Vagina (tissue), 2 donors: ENCODE measurements at places on chromosomes 4 and X.

- DNase-seq = no peak
Observed at GRCh38 chrX:140866446-140866845, 135.9 kb upstream of the SPANXB1 start.

GRCh38 chrX:96703816-96704215 lies 19.2 kb downstream of the DIAPH2 start:
- no peak for DNase-seq

GRCh38 chrX:25143596-25143995 lies 127.8 kb upstream of the ARX start:
- no peak for DNase-seq

- no peak for DNase-seq
Observed at GRCh38 chrX:15418041-15418706, 34.0 kb upstream of the VEGFD start.

DNA sequence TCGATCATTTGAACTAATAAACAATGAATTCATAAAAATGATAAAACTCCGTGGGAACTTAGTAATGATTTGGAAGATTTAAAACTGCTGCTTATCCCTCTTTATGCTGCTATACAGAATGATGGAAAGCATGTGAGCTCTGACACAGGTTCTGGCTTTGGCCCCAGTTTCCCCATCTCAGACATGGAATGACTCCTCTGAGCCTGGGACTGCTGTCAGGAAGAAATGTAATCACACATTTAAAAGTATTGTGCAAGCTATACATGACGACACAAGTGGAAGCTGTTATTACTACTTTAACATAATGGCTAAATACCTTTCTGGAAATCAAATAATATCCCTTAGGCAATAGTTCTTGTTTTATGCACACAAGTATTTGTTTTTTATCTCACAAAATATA lies 161.7 kb downstream of the DCHS2 start:
- DNase-seq = no peak

GRCh38 chr4:169220854-169221411 lies 49.8 kb downstream of the SH3RF1 start:
- no peak for DNase-seq

DNA sequence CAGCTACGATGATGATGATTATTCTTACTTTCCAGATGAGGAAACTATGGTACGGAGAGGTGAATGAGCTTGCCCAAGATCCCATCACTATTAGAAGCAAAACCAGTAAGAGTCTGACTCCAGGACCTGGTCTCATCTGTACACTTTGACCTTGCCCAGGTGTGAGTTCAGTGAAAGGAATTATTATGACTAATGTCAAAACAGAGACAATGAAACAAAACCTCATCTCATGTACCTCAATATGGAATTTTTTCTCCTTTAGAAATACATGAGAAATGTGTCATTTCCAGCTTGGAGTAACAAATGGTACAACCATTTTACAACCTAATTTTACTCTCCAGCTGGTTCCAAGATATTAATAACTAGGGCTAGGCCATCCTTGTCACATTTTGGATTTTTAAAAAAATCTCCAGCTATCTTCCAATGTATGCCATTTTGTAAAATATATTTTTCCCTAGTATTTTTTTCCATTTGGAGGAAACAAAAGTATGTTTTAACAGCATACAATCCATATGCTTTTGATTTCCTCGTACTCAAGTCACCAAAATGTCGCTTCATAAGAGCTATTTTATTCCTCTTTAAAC lies 213.8 kb downstream of the PTTG2 start:
- no peak for DNase-seq

- DNase-seq = no peak
Observed at GRCh38 chr4:85673540-85673939, 198.6 kb downstream of the ARHGAP24 start.

DNA sequence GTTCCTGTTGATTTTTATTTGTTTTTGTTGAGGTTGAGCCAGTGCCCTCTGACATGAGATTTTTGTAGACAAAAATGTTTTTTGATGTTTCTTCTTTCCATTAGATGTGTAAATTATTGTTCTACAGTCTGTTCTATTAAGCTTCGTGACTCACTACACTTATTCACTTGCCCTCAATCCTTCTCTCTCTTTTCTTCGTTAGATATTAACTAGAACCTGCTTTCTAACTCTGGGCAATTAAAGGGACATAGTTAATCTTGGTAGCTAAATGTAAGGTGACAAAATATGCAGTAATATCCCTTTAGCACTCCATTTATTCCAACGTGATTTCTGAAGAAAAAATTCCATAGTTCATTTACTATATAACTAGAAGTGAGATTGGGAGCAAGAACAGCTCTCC lies 333.9 kb downstream of the PDHA2 start:
- no peak for DNase-seq

DNA sequence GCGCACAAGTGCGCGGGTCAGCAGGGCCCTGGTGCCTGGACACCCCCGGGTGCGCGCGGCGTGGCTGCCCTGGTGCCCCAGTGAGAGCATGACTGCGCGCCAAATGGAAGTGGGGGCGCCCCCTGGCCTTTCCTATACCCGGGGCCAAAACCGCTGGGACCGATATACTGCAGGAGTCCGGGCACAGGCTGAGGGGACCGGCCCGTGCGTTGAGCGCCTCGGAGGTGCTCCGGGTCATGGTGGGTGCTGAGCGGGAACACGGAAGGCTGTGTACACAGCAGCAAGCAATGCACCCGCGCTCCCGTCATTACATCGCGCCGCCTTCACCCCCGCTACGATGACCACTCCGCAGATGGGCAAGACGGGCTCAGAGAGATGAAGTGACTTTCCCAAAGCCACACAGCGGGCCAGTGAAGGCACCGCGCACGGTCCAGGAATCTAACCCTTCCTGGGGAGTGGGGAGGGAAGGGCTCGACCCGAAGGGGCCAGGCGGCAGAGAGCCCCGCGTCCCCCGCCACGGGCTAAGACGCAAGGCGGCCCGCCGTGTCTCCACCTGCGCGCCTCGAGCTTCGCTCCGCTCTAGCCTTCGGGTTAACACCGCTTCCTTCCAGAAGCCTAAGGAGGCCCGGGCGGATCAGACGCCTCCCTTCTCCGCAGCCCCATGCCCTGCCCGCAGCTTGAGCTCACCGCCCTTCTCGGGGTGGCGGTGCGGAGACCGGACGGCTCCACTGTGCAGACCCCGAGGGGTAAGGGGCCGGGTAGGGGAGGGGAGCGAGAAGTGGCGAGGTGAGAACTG lies 11.3 kb downstream of the HMX1 start:
- DNase-seq = no peak

- no peak for DNase-seq
Observed at GRCh38 chr4:37066159-37066558, 178.4 kb upstream of the NWD2 start.

- DNase-seq = peak; percentile 5
Observed at GRCh38 chrX:960821-961220, 251.6 kb downstream of the CRLF2 start.

GRCh38 chrX:140065961-140066662 lies 100.8 kb upstream of the CXorf66 start:
- no peak for DNase-seq

GRCh38 chrX:24646745-24647182 lies 383 bp downstream of the PCYT1B start:
- DNase-seq = no peak

- DNase-seq = no peak
Observed at GRCh38 chr4:48134081-48134480, at the start of gene TXK. TSS of gene TXK (minus strand) at chr4:48134250. CDS start at chr4:48134170, 80 bp downstream.

DNA sequence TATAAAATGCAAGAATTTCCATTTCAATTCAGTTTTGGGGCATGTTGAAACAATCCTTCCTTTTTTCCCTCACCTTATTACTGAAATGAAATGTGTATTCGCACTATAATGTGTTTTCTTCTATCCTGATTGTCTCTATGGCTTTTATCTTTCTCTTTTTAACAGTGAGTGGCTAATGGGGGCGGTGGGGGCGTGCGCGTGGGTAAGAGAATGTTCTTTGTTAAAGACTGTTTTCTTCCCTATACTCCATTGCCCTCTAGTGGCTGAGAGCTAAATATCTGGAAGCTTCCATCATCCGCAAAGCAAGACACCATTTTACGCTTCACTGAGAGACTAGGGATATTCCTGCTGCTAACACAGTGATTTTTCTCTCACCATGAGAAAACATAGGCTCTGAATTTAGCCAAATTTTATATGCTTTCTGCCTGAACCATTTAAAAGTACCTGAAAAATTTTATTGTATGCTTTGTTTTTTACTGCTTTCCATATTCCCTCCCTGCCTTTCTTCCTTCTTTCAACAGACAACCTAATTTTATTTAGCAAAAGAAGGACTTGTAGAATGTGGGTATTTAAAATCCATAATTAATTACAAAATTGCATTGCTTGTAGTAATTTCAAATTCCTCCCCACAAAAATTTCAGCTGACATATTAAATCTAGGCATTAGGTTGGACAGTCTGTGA lies 194.0 kb downstream of the GASK1B start:
- DNase-seq = no peak

DNA sequence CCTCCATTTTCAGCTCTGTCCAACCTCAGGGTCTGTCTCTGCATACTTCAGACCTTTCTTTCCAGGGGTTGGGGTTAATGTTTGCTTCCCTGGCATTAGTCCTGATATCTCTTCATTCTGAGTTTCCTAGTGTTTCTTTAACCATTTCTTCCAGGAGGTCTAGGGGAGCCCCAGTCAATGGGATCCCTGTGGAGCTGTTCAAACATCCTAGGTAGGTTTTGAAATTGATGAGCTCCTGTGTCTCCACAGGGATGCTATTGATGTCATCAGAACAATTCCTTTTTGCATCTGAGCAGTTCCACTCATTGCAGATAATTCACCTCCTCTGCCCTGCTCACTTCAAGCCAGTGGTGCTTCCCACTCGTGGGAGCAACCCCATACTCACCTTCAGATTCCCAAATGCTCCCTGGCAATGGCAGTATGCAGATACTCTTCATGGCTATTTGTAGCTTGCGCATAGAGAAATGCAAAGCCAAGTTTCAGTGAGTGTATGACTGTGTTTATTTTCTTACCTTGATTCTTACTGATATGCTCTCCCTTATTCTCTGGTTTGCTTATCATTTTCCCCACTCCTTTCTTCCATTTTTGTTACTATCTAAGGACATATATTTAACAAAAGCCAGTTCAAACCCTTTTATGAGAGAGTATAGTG lies 33.7 kb upstream of the LIMCH1 start:
- DNase-seq = no peak

DNA sequence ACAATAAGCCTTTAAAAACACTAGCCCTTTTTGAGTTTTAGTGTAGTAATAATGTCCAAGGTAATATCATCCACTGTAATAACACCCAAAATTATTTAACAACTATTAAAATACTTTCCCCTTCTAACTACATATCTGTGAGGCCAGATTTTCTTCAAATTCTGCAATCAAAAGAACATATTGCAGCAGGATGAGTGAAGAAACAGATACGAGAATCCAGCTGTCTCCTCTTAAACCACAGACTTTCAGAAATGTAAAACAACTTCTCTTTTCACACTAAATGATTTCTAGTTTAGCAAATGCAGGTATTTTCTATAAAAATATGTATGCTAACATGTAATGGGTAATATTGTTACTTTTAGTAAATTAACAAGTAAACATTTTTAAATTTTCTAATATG lies 148.9 kb downstream of the PRDM5 start:
- DNase-seq = no peak

- DNase-seq = no peak
Observed at GRCh38 chr4:17577665-17578481, 875 bp downstream of the LAP3 start.

DNA sequence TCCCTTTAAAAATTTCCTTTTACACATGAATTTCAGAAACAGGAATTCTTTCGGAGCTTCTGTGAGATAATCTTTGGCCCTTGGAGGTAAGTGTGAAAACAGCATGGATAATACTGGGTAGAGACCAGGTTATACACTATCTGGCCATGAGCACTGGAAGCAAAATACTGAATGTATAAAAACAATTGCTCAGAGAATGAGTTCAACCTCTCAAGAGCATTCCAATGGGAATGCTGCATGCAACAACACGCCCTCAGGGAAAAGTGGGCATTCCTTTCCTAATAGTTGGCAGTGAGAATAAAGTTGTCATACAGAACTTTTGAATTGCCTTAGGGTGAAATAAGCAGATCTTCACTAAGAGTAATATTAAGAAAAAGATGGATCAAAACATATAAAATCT lies 574.8 kb upstream of the DIPK2B start:
- no peak for DNase-seq

GRCh38 chrX:119685225-119686066 lies 7.5 kb downstream of the SEPTIN6 start:
- DNase-seq = no peak

GRCh38 chr4:137274404-137274803 lies 257.9 kb downstream of the PCDH18 start:
- DNase-seq = no peak

DNA sequence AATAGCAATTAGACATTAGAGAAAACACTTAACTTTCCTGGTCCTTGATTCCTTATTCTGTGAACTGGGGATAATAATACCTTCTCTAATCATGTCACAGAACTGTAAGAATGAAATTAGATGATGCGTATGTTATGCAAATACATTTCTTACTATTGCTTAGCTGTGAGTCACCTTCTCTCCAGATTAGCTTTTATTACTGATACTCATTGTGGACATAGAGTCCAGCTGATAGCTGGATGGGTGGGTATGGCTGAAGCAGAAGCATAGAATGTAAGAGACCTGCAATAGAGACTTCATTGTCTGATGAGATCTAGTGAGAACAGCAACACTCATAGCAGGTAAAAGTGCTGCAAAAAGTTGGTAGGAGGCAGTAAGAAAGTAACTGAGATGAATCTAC lies 437.2 kb upstream of the ZFP42 start:
- no peak for DNase-seq

DNA sequence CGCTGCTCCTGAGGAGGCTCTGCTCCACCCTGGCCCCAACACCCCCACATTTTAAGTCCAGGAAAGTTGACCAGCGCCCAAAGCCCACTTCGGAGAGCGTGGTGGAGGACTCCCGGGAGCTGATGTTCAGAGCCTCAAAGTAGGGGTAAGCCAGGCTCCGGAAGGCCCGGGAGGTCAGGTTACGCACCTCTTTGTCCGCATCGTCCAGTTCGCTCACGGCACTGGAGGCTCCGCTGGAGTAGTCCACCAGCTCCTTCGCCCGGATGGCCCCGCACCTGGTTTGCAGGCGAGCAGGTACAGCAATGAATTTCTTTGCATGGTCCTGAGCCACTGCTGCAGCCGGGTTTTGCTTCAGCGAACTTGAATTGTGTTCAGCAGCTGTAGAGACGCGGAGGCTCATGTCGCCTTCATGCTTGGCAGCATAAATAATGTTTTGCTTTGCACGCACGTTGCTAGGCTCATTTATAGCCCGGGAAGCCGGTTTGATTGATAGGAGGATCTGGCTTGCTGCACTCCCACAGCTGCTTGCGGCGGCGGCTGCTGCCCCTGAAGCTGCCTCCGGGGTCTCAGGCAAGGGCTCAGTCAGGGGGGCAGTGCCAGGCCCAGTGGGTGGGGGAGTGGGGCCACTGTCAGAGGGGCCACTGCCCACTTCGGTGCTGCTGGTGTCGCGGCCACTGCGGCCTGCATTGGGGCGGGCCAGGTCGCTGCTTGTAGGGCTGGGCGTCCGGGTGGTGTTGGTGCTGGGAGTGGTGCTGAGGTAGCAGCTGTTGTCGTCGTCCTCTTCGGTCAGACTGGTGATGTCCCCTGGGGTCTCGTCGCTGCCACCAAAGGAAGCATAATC lies 4.8 kb downstream of the C4orf54 start:
- DNase-seq = no peak
